Skeletal muscle cell (primary cell): ENCODE measurements at places on chromosomes 5 and 9.

- no peak for DNase-seq
These were observed 105.6 kb downstream of the ATPSCKMT start for GRCh38 chr5:10144040-10144439.

- peak; percentile 45 for DNase-seq
These were observed 8.6 kb downstream of the TEK start for GRCh38 chr9:27117489-27118135.

GRCh38 chr9:109391176-109391575 lies 70.3 kb upstream of the EPB41L4B start:
- no peak for DNase-seq

DNA sequence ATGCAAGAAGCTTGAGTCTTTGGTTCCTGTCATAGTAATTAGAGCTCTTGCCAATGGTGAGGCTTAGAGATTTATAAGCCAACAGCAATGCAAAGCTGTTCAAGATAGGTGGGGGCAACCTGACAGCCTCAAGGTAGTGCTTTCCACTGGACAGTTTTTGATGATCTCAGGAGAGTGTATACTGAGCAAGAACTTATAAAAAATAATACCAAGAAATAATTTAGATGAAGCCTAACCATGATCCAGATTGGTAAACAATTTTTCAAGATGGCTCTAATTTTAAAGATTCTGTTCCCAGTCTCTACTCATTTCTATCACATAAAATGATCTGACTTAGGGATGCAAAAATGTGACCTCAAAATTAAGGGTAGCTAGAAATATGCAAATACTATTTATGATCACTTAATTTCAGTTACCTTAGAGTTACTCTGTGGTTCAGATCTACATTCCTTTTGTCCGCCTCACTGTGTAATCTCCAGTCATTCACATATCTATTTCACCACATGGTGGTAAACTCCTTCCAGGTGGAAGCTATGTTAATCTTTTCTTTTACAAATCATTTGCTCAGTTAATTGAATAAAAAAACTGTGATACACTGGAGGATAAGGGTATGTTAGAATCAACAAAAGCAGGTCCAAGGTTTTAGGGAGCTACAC lies 1228.0 kb upstream of the C9orf72 start:
- DNase-seq, result no peak

DNA sequence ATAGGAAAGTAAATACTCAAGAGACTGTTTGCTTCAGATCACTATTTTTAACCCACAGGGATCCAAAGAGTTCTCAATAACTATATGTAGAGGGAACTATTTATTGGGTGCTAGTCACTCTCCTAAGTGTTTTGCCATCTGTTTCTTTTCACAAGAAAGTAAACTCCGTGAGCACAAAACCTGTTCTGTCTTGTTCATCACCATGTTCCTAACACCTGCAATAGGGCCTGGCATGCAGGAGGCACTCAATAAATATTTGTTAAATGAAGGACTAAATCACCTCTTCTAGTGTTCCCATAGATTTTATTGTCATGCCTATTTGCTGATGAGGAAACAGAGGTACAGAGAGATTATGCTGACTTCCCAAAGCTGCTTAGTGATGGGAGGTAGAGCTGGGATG lies 118.2 kb downstream of the VCAN start:
- DNase-seq, result no peak

DNA sequence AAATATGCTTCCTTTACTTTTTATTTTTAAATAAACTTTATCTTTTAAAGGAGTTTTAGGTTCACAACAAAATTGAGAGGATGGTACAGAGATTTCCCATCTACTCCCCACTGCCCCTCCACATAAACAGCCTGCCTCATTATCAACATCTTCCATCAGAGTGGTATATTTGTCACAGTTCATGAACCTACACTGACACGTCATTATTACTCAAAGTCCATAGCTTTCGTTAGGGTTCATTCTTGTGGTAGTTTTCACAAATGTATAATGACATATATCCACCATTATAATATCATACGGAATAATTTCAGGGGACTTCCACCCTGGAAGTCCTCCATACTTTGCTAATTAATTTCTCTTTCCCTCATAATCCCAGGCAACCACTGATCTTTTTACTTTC lies 204.9 kb downstream of the SMARCA2 start:
- DNase-seq, result no peak

- DNase-seq, result no peak
These were observed 47.1 kb upstream of the AKNA start for GRCh38 chr9:114434878-114435311.

GRCh38 chr9:128405780-128406171 lies 14.9 kb upstream of the CERCAM start:
- no peak for DNase-seq

DNA sequence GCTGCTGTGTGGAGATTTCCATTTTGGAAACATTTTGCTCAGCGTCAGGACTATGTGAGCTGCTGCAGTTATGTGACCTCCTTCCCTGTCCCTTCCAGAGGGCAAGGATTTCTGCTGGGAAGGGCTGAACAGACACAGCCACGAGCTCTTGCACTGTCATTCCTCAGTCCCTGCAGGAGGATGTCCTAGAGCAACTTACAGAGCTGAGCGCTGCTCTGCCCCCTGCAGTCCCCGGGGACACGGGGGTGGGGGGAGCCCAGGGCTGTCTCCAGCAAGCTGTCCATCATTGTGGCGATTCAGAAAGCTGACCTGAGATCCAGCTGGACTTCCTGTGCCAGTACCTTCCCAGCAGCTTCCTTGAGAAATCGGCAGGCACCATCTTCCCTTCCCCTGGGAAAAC lies 28.0 kb upstream of the MAP1B start:
- no peak for DNase-seq

DNA sequence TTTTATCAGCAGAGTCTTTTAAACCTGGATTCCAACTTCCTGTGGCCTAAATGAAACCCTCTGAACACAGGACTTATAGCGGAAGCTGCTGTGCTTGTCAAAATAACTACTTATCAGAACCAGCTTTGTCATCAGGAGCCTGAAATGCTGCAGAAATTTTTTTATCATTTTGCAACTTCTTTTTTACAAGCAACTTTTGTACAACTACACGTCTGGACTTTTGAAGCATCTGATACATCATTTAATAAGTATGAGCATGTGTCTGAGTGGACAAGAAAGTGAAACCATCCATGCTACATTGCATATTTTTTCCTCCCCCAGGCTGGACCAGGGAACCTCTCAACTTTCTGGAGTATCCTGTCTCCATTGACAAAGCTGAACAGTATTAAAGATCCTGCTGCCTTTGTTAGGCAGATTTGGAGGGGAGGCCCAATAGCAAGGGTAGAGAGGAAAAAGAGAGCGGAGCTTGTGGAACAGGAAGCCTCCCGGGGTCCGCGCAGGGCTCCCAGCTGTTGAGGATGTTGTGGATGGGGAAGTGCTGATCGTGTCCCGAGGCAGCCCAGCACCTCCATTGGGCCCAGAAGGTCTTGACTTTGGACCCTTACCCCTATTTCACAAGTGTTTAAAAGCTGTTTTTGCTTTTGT lies 196.6 kb downstream of the MSX2 start:
- no peak for DNase-seq

DNA sequence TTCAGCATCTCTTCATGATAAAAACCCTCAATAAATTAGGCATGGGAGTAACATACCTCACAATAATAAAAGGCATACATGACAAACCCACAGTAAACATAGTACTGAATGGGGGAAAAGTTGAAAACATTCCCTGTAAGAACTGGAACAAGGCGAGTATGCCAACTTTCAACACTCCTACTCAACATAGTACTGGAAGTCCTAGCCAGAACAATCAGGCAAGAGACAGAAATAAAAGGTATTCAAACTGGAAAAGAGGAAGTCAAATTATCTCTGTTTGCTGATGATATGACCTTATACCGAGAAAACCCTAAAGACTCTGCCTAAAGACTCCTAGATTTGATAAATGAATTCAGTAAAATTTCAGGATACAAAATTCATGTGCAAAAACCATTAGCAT lies 167.6 kb downstream of the TMEM38B start:
- DNase-seq, result no peak

DNA sequence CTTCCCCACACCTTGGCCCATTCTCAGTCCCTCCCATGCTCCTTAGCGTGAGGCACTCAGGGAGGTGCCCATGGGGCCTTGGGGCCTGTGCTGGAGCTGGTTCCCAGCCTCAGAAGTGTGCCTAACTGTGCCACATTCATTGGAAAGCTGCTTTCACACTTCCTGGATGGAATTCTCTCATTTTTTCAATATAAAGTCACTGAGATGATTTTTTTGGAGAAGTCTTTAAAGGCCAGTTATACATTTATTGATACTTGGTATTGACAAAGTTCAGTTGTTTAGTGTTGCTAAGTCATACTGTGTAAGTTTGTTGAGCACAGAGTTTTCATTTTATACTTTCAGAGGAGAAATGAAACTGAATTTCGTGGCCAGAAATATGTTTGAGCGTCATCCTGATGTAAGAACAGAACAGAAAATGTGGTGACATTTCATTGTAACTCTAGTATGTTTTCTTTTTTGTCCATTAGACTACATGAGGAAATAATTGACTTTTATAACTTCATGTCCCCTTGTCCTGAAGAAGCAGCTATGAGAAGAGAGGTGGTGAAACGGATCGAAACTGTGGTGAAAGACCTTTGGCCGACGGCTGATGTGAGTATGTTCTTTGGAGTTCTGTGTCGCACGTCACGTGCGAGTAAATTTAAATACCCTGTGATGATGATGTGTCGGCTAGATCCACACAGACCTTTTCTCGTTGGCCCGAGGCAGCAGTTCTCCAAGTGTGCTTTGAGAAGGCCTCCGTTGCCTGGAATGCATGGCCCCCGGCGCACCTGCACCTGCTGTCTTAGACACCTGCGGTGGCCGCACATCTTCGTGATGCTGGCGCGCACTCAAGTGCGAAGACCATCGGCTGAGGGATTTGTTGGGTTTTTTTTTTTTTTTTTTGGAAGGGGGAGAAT lies 24.1 kb downstream of the TENT4A start:
- no peak for DNase-seq

GRCh38 chr5:6358434-6358820 lies 19.9 kb downstream of the MED10 start:
- no peak for DNase-seq

DNA sequence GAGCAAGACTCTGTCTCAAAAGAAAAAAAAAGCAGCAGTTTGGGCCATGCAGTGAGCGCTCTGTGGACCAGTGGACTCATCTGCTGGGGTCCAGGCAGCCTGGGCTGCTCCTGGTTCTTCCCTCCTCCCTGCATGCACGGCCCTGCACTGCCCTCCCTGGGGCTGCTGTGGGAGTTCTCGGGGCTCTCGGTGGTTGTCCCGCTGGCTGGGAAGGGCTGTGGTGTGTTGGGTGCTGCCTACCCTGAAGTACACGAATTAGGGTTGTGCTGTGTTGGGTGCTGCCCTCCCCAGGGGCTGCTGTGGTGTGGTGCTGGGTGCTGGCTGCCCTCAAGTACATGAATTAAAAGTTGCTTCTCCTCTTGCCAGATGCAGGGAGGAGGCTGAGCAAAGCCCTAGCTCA lies 18.3 kb upstream of the CLPTM1L start:
- DNase-seq, result no peak

- DNase-seq, result no peak
These were observed 545.9 kb downstream of the RAB3C start for GRCh38 chr5:59128646-59129290.

DNA sequence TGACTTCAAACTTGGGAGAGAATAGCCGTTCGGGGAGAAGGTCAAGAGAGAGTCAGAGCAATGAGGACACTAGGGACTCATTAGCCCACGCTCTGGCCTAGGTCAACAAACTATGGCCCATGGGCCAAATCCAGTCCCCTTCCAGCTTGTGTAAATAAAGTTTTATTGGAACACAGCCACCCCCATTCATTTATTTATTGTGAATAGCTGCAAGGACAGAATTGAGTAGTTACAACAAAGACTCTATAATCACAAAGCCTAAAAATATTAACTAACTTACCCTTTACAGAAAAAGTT lies 33.1 kb upstream of the TRIM32 start:
- no peak for DNase-seq

DNA sequence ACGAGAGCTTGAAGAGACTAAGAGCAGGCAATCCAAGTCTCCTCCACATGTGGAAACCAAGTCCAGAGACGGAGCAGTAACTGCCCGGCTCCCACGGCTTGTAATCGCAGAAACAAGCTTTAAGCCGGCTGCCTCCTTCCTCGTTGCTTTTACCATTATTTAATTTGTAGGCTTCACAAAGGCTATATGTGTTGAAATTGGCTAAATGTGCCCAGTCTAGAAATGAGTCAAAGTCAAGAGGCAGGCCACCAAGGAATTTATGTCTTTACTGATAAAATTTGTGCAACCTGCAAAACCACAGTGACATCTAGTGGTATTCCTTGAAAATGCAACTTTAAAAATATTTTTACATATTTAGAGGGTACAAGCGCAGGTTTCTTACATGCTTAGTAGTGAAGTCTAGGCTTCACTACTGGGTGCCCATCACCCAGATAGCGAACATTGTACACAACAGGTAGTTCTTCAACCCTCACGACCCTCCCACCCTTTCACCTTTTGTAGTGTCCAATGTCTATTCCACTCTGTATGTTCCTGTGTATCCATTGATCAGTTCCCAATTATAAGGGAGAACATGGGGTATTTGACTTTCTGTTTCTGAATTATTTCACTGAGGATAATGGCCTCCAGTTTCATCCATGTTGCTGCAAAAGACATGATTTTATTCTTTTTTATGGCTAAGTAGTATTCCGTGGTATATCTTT lies 33.5 kb upstream of the EBF1 start:
- DNase-seq, result peak; percentile 60

DNA sequence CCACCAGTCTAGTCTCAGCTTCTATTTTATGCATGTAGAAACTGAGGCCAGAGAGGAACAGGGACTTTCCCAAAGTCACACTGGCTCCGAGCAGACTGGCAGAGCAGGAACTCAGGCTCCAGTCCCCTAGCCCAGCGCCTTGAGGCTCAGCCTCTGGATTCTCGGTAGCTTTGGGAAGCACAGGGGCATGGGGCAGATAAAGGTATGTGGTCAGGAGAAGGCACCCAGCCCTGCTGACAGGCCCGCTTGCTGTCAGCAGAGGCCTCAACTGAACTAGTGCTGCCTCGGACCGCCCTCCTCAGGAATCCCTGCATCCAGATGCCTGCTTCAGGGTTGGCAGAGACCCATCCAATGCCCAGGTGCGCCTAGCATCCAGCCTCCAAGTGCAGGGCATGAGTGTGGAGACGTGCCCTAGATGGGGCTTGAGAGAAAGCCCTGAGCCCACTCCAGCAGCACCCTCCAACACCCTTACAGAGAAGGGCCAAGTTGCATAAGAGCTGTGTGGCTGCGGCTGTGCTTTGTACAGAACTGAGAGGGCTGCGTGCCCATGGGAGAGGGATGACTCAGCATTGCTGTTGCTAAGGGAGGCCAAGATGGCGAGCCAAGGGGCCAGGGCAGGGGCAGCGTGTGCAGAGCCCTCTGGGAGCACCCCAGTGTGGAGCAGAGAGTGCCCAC lies 168.6 kb downstream of the MACROH2A1 start:
- peak; percentile 56 for DNase-seq

DNA sequence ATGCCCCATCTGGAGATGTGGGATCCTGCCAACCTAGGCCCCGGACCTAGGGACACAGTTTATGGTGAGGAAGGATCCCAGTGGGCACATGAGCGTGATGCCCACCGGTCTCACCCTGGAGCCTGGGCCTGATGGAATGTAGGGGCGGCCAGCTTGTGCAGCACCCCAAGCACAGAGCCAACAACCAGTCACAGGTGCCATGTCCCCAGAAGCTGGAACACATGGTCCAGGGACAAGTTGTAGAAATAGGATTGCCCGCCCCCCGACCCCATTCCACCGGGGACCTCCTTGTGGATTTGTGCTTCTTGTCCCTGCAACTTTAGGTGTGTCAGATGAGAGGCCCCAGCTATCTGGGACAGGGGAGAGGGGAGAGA lies 48.9 kb downstream of the C9orf50 start:
- no peak for DNase-seq

- no peak for DNase-seq
These were observed 19.4 kb downstream of the FIBCD1 start for GRCh38 chr9:130919559-130920145.

GRCh38 chr9:76571743-76572146 lies 112.8 kb downstream of the GCNT1 start:
- no peak for DNase-seq
